ENCODE measurements at places on chromosomes 5 and 9.

DNA sequence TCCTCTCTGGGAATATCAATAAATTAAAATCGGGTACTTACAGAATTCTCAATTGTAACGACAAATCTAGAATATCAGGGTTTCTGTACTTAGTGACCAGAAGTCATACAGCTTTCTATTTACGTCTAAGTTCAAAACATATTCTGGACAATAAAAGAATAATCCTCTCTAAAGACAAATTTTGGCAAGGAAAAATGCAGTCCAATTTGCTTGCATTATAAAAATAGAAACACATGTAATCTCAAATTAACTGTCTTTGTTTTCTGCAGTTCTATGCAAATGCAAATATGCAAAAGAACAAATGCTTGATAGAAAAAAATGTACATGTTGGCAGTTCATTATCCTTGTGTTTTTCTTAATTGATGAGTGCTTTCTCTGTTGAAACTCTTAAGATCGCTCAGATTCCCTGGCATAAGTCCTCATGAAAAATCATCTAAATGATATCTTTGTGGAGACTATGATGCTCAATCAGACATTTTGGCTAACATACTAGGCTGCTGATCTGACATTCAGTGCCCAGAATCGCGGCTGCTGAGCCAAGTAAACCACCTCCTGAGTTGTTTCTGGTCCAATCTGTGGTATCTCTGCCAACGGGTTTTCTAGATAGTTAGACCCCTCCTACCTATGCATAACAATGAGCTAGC, 990.1 kb upstream of the C9orf72 start:
- DNase-seq = no peak

- no peak for DNase-seq
Observed at GRCh38 chr9:123457583-123457982, 101.6 kb downstream of the CRB2 start.

GRCh38 chr5:35608881-35609779, 8.5 kb upstream of the SPEF2 start:
- no peak for DNase-seq

DNA sequence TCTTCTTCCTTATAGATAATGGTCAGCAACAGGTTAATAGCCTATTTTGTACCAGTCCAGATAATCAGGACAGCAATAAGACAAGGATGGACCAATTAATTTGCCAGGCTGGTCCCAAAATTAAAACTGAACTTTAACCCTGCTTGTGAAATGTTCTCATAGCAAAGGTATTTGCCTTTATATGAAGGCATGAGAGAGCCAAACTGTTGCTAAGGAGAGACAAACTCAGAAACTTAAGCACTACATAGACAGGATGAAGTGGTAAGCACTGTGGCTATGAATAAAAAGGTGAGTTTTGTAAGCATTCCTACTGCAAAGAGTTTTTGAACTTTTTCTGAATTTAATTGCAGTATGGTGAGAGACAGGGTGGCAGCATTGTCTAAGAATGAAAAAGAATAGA, 174.7 kb upstream of the PPP1R2B start:
- no peak for DNase-seq

GRCh38 chr5:171268700-171269620, 40.1 kb upstream of the TLX3 start:
- DNase-seq = no peak

- no peak for DNase-seq
Observed at GRCh38 chr5:132559383-132560060, 2.7 kb downstream of the RAD50 start.

- no peak for DNase-seq
Observed at GRCh38 chr5:38286002-38286401, 27.6 kb downstream of the EGFLAM start.

GRCh38 chr5:175814691-175815090, 56.7 kb upstream of the CPLX2 start:
- no peak for DNase-seq

- no peak for DNase-seq
Observed at GRCh38 chr5:67234671-67235176, 38.1 kb upstream of the CD180 start.

DNA sequence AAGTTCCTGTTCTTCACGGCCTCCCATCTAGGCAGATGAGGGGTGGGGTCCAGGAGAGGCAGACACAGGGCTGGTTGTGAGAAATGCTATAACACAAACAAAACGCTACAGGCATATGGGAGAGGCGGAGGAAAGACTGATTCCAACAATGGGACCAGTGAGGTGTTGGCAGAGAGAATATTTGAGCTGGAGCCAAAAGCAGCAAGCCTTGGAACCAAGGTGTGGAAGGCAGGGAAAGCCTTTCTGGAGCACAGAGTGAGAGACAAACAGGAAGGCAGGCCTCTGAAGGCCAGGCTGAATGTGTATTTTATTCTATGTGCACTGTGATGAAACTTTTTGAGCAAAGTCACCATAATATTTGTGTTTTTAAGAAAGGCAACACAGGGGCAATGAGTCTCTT, 2.9 kb downstream of the ATPSCKMT start:
- DNase-seq = no peak

DNA sequence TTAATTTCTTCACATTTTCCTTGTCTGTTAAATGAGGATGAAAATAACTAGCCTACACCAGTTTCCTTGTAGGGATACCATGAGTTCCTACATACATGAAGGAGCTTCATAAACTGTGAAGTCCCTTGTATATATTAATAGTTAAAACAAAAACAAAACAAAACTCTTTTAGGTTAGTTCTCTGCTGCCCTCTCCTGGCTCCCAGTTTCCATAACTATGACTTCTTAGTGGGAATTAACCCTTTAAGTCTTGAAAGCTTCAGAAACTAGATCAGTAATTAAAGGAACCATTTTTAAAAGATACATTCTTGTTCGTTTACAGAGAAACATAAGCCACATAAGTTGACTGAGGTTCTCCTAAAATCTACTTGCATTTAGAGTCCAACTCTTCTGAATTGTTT, 500.0 kb upstream of the C9orf72 start:
- peak; percentile 15 for DNase-seq

- DNase-seq = peak; percentile 23
Observed at GRCh38 chr9:32524892-32525708, 896 bp downstream of the RIGI start.

DNA sequence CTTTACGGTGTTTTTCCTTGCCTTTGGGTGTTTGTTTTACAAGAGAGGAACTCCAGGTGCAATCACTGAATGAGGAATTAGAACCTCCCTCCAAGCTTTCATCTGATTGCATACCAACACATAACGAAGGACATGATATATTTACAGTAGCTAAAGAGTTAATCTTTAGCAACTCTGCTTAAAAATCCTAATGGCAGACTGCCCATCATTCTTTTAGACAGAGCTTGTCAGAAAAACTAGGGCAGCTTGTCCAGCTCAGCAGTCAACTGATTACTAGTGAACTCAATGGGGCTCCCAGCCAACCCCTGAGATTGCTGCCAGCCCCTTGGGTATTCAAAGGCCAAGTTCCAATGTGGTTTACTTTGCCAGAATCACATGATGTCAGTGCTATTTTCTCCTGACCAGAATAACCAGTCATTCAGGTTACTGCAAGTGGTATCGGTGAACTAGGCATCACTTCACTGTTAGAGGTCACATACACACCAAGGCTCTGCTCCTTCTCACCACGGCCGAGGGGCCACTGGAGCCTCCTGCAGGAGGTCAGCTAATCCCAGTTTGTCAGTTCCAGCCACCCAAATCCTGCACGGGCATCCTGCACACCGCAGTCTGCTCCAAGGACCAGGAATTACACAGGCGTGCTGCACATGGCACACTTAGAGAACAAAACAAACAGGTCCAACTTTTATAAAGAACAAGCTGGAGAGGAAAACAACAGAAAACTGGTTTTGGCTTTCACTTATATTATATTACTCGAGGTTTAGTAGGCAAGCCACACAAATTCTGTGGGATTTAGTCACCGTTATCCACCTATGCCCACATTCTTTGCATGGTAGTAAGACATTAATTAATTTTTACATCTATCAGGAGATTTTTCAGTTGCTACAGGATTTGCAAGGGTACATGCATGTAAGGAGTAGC, 62.5 kb downstream of the NFIB start:
- peak; percentile 85 for DNase-seq

- DNase-seq = no peak
Observed at GRCh38 chr5:153678617-153679329, 188.3 kb downstream of the GRIA1 start.

DNA sequence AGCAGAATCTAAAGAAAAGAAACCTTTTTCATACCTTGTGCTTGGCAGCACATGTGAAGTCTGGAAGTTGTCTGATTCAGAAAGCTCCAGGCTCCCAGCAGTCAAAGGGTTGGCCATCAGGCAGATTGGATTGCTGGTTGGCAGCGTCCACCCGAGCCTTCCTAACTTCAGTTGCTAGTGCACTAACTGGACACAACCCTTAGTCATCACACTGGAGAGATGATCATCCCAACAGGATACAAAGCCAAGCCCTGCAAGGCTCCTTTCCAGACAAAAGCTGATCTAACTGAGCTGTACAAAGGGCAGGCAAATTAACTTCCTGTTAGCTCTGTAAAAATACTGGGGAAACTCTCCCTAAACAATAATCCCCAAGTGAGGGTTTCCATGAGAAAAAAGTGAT, 185.6 kb downstream of the SNX18 start:
- no peak for DNase-seq

- no peak for DNase-seq
Observed at GRCh38 chr5:3843706-3844105, 248.1 kb downstream of the IRX1 start.

GRCh38 chr5:159819591-159820411, 96.5 kb upstream of the ADRA1B start:
- DNase-seq = no peak

GRCh38 chr5:27814286-27814685, 775.9 kb upstream of the CDH9 start:
- DNase-seq = no peak

DNA sequence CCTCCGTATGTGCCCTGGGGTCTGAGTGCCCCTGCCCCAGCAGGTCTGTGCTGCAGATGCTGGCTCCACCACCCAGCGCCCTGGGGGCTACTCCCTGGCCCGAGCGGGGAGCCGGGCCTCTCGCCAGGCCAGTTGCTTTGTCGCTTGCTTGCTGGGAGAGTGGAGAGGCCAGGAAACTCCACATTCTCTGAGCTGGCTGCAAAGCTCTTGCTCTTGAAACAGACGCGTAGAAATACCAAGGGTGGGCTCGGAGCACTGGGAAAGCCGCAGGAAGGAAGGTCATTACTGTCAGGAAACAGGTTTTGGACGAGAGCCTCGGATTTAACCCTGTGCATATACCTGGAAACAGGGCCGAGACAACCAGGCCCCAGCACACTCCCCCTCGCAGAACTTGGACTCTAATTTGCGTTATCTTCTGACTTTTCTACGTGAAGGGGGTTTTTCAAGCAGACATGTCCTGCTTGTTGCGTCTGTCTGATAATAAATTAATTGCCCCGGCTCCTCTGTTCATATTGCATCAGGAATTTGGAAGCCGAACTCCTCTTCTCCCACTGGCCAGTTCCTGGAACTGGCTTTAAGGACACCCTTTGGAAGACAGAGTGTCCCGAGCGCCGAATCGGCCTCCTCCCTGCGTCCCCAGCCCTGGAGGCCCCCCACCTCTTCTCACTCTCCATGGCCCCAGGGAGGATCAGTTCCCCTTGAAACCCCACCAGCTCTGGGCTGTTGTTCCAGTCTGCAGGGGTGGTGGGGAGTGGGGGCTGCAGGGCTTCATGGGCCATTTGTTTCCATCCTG, 11.2 kb downstream of the ADAMTSL2 start:
- no peak for DNase-seq

GRCh38 chr5:135063511-135064234, 29.6 kb upstream of the PITX1 start:
- no peak for DNase-seq

DNA sequence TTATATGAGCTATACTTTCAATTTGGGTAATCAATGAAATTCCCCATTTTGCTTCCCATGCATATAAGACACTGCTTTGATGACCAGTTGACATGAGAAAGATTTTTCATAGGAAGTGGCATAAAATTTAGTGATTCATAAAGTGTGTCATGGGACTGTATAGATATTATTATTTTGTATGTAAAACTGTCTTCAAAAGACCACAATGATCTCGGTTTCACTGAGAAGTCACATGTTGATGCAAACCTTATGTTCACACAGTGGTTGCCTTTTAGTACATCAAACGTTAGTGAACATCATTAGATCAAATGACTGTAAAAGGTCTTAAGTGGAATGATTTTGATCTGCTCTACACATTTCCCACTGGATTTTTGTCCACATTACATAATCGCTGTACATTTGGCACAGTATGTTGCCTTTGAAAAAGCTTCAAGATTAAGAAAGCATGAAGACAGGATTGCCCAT, 349.2 kb upstream of the MEF2C start:
- no peak for DNase-seq

GRCh38 chr5:111774525-111774924, 17.5 kb upstream of the NREP start:
- DNase-seq = no peak

DNA sequence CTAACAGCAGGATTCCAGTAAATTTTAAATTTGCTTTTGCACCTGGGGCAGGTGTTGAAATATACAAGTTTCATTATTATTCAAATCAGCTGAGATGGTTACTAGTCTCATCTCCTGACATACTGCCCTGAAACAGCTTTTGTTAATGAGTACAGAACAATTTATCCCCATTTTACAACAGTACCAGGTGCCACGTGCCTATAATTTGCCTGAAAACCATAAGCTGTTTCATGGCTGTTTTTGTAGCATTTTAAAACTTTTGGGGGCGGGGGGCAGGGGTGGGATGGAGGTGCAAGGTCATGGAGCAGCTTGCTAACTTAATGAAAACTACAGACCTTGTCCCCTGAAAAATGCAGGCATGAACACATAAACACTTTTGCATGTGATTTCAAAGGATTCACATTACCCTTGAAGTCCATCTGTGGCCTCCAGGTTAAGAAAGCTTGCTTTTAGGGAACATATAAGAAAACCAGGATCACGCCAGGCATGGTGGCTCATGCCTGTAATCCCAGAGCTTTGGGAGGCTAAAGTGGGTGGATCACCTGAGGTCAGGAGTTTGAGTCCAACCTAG, 42.1 kb downstream of the TIMD4 start:
- DNase-seq = no peak

DNA sequence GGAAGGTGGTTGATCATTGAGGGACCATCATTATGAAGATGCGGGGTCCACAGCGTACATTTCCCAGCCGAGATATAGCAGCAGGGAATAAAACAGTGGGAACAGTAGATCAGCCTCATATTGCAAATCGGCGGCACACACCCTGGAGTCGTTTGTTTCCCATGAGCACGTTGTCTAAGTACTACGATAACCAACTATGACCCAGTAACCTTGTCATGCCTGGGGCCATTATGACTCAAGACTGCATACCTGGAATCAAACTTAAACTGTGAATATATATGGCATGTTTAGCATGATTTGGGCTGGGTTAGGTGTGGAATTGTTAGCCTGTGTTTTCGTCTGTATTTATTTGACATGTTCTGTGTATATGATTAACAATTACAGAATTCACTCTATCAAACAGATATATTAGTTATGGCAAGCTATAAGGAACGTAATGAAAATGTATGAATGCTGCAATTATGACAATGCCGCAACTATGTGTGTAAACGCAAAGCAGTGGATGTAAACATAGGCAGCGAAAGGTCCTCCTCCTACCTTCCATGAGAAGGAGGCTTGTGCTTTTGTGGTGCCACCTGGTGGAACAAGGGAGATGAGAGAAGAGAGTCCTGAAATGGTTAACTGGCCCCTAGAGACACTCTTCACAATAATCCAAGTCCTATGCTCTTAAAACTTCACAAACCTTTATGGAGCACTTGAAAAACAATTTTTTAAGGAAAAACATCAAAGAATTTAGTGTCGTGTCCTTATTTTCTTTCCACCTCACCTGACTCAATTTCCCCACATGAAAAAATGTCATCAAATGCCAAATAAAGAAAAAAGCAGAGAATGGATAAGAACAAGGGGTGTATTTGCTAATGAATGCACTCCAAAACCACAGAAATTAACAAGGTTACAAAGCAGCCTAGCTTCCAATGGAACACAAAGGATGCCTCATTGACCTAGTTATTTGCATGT, 47.1 kb downstream of the SEMA5A start:
- no peak for DNase-seq

Measured in NCI-H774 (cell line).